DMS53 (cell line): ENCODE measurements at places on chromosomes 4 and X.
A peak's percentile ranks its signal among the peaks of the same experiment; 100 is the strongest.

- DNase-seq, result no peak
Measured at GRCh38 chr4:38075370-38076152, 115.4 kb downstream of the PTTG2 start.

DNA sequence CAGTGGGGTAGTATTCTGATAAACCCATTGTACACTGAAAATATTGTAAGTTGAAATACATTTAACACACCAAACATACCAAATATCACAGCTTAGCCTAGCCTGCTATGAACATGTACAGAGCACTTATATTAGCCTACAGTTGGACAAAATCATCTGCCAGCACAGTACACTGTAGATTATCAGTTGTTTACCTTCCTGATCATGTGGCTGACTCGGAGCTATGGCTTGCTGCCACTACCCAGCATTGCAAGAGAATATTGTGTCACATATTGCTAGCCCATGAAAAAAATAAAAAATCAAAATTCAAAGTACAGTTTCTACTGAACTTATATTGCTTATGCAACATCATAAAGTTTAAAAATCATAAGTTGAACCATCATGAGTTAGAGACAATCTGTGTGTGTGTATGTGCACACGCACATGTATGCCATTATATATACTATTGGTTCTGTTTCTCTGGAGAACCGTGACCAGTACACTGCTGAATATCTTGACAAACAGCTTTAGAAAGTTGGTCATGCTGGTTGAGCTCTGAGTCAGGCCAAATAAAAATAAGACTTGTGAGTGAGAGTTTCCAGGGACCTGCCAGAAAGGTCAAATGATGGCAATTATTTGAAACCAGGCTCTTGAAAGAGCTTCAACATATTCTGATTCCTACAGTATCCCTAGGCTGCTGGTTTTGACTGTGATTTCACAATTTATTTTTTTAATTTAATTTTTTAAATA, 238.5 kb downstream of the PRR32 start:
- peak; percentile 8 for DNase-seq

GRCh38 chrX:154731184-154731583, 19.7 kb downstream of the GAB3 start:
- DNase-seq, result no peak

- no peak for DNase-seq
Measured at GRCh38 chrX:102491766-102492165, 20.2 kb upstream of the TCP11X2 start.

GRCh38 chr4:169645627-169646026, 25.2 kb downstream of the CLCN3 start:
- no peak for DNase-seq

- DNase-seq, result no peak
Measured at GRCh38 chr4:70833675-70834074, 6.0 kb downstream of the GRSF1 start.

DNA sequence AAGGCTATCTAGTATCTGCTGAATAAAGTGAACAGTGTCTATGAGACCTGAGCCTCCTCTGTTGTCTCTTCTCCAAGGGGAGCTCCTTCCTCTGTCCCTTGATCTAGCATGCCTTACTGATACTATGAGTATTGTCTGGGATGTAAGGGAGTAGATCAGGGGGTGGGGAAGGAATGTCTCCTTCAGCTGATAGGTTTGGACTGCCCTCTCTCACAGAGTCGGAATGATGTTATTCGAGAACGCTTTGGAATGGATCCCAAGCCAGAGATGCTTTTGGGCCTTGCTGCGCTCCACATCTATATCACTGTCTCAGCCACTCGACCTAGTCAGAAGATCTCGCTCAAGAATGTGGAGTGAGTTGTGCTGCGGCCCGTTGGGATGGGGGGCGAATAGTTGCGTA, 68.3 kb upstream of the PRPS1 start:
- DNase-seq, result no peak

- DNase-seq, result no peak
Measured at GRCh38 chr4:155270671-155271070, 62.2 kb downstream of the NPY2R start.

DNA sequence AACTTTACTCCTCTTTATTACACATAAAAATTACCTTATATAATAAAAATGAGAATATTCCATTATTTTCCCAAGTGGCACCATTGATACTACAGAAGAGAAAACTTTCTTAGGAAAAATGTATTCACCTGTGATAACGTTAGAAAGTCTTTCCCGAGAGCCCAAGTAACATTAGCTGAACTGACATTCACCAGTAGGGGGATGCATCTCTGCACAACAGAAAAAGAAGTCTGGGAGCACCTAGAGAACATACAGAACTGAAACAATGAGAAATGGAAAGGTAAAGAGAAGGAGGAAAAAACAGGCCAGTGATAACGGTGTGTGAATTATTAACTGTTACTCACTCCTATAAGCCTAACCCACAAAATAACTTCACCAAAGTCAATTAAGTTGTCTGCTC, 423.3 kb downstream of the CENPC start:
- peak; percentile 39 for DNase-seq

- no peak for DNase-seq
Measured at GRCh38 chr4:55925241-55925640, 23.5 kb upstream of the CEP135 start.

GRCh38 chrX:73215246-73215645, 595 bp upstream of the NAP1L2 start:
- no peak for DNase-seq

GRCh38 chr4:10697086-10697485, 12.5 kb upstream of the CLNK start:
- DNase-seq, result peak; percentile 98

DNA sequence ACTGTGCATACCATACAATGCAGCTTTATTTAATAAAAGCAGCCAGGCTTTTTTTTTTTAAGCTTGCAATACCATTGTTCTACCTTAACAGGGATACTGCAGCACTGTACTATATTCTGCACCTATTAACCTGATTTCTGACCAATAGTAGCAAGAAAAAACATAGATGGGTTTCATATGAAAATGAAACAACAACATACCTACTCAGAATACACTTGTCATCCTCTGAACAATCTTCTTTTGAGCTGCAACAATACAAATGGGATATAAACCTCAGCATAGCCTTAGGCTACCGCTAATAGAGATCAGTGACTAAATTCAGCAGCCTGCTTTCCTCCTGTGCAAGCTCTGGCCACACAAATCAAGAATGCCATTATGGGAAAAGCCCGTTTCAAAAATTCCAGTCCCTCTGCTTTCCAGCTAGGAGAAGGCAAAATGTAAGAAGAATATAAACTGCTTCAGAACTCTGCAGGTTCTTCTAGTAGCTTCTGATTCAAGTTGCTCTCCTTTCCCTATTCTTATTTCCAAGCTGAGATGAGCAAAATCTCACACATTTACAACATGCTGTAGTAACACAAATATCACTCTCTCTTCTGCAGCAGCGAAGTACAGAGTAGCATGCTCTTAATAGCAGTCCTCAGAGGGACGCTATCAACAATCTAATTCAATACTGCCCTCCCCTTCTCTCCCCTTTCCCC, 143.4 kb downstream of the KLHL13 start:
- no peak for DNase-seq
